ENCODE measurements at places on chromosomes 1 and 21.
A peak's percentile ranks its signal among the peaks of the same experiment; 100 is the strongest.

DNA sequence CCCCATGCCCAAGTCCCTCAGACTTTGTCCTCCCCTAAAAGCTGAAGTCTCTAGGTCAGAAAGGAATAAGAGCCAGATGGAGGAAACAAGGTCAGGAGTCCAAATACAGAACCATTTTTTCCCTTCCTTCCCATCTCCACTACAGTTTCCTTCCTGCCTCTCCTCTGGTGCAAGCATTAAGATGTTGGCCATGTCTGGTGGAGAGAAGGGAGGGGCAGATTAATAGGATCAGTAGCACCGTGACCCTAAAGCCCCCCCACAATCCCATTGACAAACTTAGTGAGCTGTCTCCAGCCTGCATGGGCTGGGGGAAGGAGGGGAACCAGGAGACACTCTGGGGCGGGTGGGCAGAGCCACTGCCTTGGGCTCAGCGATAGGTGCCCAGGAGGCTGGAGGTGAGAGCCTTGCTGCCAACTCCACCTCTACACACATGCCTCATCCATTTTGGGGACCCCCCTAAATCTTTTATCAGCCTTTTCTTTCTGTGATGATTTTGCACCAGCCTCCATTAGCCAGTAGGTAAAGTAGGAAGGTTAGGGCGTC is 59.8 kb downstream of the RHBG start:
- no peak for DNase-seq

DNA sequence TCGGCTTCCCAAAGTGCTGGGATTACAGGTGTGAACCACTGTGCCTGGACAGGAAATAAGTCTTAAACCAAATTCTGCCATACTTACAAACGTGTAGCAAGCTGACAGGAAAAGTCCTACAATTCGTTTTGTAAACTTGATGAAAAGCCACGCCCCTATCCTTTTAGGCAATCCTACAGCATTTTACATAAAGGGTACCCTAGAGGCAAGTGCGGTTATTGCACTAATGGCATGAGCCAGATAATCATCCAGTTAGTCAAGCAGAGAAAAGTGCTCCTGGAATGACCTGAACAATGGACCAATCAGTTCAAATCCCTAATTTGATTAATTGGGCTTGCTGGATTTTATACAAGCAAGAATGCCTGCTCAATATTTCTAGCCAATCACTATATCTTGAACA is 338.2 kb downstream of the KIF26B start:
- DNase-seq, result no peak

DNA sequence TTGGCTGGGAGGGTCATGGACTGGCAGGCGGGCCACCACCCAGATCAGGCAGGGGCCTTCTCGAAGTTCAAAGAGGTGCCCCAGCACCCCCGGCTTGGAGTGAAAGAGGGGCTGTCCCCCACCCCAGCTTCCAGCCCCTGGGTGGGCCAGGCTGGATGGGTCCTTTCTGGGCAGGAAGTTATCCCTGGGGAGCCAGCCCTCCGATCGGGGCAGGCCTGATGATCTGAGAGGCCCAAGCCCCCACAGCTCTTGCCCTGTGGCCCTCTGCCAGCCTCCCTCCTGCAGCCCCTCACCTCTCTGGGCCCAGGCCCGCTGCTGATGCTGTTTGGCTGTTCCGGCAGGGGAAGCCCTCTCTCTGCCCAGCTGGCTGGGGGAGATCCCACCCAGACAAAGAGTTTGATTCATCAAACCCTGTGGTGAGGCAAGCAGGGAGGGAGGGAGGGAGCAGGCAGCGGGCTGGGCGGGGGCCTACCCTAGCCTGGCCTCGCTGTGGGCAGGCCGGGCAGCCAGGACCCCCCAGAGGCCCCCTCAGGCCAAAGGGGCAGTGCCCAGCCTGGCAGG is 2.5 kb downstream of the ARHGEF19 start:
- DNase-seq, result no peak

- DNase-seq, result no peak
These were observed 49.5 kb downstream of the LYST start for GRCh38 chr1:235817101-235817728.

DNA sequence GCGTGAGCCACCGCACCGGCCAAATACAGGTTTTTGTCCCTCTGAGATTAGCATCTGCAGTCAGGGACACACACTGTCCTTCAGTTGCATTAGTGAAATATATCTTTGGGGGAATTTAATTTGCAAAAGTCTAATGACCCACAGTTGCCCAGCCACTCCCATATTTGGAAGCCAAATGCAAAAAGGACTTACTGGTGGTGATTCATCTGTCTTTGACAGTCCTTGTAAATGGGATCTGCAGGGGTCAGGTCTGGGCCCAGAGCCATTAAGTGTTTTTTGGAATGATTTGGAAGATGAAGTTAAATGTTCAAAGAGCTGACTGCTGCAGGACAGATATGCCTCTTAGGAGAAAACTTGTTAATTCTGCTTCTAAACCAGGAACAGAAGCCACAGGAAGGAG is 44.6 kb upstream of the DNASE2B start:
- no peak for DNase-seq

- no peak for DNase-seq
These were observed 1.6 kb downstream of the COL11A1 start for GRCh38 chr1:103106426-103107341.

GRCh38 chr1:176379626-176380339 is 83.2 kb upstream of the PAPPA2 start:
- DNase-seq, result no peak

DNA sequence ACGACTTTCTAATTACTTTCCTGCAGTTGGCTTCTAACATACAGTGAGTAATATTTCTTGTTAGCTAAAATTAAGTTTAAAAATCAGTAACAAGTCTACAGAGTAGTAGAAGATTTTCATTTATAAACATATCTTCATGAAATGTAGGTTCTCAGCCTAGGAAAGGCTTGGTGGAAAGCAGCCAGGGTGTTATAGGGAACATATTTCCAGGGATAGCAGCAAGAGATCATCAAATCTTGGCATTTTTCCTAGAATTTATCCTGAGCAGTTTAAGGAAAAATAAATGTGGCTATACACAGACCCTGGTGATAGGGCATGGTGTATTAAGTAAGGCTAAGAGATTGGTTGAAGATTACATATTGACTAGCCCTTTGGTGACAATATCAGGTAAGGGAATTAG is 203.5 kb upstream of the NEGR1 start:
- no peak for DNase-seq

DNA sequence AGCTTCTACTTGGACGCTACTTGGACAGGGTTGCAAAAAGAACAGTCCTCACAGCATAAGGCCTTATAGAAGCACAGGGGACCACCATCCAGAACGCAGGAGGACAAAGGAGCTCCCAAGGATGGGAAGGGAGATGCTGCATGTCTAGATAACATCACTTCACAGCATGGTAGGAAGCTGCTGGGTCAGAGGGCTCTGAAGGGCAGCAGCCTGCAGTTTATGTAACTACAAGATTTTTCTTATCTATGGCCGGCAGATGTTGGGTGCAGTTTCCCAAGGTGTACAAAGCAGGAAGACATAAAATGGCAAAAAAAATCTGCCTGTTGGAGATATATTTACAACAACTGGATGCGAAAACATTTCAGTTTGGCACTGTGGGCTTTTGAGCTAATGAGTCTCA is 45.3 kb upstream of the SLC5A9 start:
- DNase-seq, result no peak

- peak; percentile 88 for DNase-seq
These were observed 106.6 kb upstream of the HNRNPU start for GRCh38 chr1:244970744-244971551.

- DNase-seq, result no peak
These were observed 15.3 kb downstream of the RNF187 start for GRCh38 chr1:228502522-228502921.

DNA sequence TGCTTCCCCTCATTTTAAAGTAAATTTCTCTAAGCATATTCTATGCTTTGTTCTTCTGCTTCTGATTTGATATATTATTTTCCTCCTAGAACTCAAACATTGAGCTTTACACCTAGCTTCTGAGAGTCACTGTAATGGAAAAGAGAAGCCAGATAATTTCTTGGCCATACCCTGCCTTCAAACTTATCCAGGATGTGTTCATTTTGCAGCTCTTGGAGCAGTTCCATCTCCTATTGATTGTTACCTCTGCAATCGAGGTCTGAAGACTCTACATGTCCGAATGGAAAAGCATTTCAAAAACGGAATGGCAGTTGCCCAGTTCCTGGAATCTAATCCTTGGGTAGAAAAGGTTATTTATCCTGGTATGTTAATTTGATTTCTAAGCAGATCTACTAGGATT is 20.8 kb downstream of the CTH start:
- no peak for DNase-seq

DNA sequence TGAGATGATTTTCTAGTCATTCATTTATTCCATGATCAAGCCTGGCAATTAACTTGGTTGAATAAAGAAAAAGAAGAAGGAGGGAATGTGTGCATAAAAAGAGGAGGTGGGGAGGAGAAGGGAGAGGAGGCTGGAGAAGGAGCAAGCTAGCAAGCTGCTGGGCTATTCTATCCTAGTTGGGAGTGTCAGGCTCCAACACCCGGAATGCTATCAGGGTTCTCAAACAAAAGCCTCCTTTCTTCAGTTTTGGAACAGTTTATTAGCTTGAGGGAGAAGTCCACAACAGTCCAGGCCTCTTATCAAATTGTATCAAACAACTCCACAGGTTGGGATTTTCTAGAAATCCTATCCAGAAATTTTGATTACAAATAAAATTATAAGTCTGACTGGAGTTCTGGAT is 80.0 kb downstream of the BCAR3 start:
- no peak for DNase-seq

GRCh38 chr1:44821240-44821715 is 13.0 kb downstream of the BTBD19 start:
- no peak for DNase-seq

GRCh38 chr1:22053861-22054770 is 1.6 kb downstream of the CDC42 start:
- DNase-seq, result no peak

DNA sequence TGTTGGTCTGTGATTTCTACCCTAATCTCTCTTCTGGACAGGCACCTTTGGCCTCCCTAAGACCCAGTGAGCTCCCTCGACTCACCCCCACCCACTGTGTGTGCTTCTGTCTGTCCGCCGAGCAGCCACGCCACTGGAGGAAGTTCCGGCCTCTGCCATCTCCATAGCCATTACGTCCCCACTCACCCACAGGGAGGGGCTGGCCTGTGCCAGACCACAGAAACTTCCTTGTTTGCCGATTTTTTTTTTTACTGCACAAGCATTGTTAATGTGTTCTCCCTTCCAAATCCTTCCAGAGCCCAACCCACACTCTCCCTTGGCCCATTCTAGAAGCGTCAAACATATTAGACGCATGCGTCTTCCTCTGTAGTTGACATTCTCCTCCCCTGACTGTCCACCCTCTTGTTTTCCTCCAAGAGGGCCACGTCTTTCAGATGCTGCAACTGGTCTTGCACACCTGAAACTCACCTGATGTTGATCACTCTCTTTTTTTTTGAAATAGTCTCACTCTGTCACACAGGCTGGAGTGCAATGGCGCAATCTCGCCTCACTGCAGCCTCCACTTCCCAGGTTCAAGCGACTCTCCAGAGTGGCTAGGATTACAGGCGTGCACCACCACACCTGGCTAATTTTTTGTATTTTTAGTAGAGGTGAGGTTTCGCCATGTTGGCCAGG is 72.3 kb downstream of the EVA1C start:
- DNase-seq, result no peak

DNA sequence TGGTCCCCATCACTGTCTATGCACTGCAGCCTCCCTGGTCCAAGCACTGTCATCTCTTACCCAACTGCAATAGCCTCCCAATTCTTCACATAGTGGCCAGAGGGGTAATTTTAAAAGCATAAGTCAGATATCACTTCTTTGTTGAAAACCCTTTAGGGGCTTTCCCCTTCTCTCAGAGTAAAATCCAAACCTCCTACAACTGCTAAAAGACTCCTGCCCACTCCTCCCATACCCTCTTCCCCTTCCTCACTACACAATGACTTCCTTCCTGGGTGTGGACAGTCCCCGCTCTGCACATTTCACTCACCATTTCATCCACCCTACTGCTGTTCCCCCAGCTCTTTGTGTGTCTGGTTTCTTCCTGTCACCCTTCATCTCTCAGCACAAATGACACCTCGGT is 8.3 kb downstream of the MCOLN2 start:
- DNase-seq, result no peak

DNA sequence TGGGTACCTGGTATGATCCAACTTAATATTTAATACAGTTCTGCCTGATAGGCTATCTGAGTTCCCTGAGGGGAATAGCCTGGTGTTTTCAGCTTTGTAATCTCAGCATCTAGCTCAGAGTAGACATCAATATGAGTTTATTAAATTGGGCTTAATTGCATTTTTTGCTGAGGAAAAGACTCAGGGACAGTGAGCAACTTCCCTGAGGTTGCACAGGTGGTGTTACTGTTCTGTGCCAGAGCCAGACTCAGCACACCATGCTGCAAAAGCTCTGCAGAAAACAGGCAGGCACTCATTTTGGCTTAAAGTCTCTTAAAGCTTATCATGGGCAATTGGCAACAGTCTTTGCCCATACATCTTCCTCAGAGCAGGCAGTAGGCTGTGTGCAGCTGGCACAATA is 90.5 kb upstream of the JUN start:
- DNase-seq, result no peak

Data from activated T-cell treated with anti-CD3 and anti-CD28 coated beads for 4 hours (primary cell).